ENCODE measurements at places on chromosomes 13 and 19.

DNA sequence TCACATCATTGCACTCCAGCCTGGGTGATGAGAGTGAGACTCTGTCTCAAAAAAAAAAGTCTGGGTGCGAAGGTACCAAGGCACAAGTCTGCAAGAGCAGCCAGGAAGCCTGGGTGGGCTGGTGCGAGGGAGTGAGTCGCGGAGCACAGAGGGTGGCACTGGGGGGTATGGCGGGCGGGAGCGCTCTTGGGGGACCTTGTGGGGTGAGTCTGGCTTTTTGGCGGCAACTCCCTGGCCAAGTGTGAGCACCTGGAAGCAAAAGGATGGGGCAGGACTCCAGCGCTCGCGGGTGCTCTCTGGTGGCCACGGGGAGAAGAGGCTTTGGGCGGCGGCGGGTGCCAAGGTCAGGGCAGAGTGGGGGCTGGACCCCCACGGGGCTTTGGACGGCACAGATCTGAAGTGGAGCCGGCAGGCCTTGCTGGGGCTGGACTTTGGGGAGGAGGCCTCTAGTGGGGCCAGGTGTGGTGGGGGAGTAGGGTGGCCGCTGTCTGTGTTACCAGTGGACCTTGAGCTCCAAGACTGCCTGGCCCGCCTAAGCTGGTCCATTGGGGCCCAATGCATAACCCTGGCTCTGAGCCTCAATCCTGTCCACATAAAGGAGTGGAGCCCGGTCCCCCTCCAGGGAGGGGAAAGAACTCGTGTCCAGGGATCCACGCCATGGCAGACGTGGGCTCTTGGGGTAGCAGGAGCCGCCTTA is 1.6 kb downstream of the P2RY11 start:
- DNase-seq, result no peak

DNA sequence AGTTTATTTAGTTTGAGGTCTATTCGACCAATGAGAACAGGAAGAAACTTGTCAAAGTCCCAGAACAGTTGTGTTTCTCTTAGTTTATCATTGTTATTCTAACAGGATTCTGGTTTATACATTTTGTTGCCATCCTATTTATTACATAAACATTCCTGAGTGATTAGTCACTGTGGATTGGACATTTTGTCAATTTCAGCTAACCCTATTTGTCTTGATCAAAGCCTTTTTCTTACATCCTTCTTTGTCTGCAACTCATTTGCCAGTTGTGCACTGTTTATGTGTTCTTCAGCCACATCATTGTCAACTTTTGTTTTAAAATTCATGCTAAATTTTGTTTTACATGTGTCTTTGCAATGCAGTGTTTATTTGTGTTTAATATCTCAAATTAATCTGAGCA is 886.0 kb upstream of the SLC10A2 start:
- no peak for DNase-seq

- no peak for DNase-seq
Observed at GRCh38 chr19:435707-436412, 25.0 kb downstream of the SHC2 start.

- DNase-seq, result no peak
Observed at GRCh38 chr13:109881961-109882558, 95.7 kb upstream of the IRS2 start.

GRCh38 chr13:34156841-34157365 is 339.0 kb downstream of the RFC3 start:
- DNase-seq, result peak; percentile 49

GRCh38 chr19:1799695-1800342 is 12.3 kb downstream of the ATP8B3 start:
- DNase-seq, result no peak

DNA sequence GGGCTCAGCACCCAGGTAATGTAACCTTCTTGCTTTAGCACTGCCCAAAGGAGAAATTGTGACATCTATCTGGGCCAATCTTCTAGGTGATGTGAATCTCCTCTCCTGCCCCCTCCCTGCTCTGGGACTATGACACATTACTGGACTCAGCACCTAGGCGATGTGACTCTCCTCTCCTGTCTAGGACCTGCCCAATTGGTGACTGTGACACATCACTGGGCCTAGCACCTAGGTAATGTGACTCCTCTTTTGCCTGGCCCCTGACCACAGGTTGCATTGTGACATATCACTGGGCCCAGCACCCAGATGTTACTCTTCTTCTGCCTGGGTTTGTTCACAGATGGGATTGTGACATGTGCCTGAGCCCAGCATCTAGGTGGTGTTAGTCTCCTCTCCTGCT is 45.0 kb downstream of the ZNF85 start:
- no peak for DNase-seq

DNA sequence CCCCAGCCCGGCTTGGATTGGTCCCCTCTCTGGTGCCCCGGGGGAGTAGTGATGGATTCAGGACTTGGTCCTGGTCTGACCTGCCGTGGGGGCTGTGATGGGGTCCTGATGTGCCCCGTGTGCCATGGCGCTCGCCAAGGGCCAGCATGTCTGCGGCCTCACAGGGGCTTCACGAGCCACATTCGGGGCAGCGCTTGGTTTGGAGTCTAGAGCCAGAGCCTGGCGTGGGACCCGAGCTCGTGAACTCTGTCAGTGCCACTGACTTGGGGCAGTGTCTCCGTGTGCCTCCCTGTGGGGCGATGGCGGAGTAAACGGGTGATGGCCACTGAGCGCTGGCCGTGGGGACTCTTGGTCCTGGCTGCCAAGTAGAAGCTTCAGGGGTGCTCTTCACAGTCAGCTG is 17.1 kb downstream of the KDM4B start:
- DNase-seq, result no peak

- no peak for DNase-seq
Observed at GRCh38 chr19:35555301-35556005, 8.0 kb downstream of the ATP4A start.

GRCh38 chr13:42926555-42926954 is 65.5 kb downstream of the EPSTI1 start:
- DNase-seq, result no peak

DNA sequence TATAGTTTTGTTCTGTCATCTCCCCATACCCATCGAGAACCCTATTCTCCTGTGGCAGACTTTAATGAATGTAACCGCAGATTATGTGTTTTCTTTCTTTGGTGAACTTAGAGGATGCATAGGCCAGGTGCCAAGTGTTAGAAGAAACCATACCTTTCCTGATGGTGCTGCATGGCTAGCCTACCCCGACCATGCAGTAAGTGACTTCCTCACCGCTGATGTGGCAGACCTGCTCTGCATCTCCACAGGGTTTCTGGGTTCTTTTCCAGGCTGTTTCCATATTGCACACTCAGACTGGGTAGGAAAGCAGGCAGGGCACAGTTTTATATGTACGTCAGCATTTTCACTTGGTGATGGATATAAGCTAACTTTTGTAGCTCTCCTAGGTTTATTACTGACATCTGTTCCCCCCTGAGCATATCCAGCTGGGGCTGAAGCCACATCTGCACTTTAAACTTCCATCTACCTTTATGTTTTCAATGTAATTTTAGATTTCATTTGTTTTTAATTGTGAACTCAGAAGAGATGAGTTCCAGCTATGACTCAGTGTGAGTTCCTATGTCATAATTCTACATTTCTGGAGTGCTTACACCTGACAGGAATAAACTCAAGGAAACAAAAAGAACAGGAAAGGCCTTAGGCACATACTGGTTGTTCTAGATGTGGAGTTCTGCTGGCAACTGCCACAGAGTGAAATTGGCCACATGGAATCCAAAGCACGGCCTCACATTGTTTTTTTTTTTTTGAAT is 42.3 kb downstream of the LRCH1 start:
- no peak for DNase-seq

DNA sequence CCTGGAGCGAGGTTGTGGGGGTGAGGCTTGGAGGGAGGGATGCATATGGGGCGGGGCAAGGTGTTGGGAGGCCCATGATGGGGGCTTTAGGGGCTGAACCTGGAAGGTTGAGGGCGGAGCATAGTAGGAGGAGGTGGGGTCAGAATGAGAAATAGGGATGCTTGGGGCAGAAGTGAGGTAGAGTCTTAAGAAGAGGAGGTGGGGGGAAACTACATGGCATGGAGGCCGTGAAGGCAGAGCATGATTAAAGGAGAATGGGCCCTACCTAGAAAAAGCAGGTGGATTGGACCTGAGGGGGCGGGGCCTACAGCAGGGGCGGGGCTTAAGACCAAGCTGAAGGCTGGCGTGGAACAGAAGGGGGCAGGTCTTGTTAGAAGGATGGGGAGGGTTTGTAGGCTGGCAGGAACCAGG is 799 bp downstream of the NR1H2 start:
- no peak for DNase-seq

- no peak for DNase-seq
Observed at GRCh38 chr19:33418461-33418860, 45.0 kb downstream of the CEBPG start.

DNA sequence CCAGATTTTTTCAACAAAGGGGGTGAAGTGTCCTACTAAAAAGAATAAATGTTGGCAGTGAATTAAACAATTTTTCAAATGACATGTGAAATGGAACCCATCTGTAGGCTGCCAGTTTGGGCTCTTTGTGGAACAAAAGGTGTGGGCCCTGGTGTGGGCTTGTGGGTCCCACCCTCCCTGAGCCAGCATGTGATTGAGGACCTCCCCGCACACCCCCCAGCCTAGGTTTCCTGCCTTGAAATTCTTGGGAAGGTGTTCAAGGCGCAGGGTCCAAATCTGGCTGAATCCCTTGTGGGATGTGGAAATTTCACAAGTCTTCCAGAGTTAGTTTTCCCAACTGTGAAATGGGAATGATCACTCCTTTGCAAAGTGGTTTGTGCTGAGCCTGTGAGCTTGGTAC is 4.1 kb downstream of the GGN start:
- DNase-seq, result no peak

DNA sequence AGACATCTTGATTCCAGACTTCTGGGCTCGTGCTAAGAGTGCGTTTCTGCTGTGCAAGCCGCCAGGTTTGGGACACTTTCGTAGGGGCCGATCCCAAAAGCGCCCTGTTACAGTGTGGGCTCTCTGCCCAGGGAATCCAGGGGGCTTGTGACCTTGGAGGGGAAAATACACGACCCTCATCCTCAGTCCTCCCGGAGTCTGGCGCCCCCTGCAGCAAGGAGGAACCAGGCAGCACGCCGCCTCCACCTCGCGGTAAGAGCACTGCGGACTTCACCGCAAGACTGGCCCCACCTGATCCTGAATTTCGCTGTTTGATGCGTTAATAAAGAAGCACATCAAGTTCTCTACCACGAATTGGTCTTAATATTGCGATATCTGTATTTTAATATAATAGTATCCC is 5.2 kb downstream of the POLRMT start:
- no peak for DNase-seq

GRCh38 chr19:8108560-8109445 is 40.6 kb downstream of the FBN3 start:
- no peak for DNase-seq

GRCh38 chr13:112839356-112840105 is 129.5 kb upstream of the MCF2L start:
- DNase-seq, result no peak

DNA sequence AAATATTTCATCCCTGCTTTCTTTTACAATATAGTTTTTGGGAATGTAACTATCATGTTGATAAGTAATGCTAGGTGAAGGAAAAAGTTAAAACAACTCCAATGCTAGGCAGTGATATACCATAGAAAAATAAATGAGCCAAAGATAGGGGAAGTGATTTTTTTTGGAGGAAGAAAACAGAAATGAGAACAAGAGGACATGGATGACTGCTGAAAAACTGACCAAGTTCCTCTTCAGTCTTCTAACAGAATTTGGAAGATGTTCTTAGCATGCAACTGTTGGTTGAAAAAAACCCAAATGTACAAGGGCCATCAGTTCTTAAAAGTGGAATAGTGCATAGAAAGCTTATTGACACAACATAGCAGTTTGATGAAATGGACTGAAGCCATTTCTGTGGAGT is 262.5 kb upstream of the STARD13 start:
- DNase-seq, result no peak

- no peak for DNase-seq
Observed at GRCh38 chr19:30557927-30558557, 185.9 kb downstream of the ZNF536 start.

DNA sequence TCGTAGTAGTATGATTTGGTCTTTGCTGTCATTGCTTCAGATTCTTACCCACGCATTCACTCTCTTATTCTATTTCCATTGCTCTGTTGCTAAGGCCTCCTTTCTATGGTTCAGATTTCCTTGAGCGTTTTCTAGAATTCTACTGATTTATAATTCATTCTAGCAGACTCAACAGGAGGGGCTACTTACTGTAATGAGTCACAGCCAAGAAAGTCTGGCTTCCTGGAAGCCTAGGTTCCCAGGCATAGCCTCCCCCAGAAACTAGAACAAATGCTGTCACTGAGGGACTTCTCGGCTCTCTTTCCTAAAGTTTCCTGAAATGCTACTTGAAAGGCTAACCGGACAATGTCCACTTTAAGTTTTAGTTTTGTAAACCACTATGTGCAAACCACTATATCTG is 47.7 kb upstream of the SPATA13 start:
- DNase-seq, result no peak

GRCh38 chr13:27868641-27869435 is 51.0 kb upstream of the PDX1 start:
- no peak for DNase-seq

DNA sequence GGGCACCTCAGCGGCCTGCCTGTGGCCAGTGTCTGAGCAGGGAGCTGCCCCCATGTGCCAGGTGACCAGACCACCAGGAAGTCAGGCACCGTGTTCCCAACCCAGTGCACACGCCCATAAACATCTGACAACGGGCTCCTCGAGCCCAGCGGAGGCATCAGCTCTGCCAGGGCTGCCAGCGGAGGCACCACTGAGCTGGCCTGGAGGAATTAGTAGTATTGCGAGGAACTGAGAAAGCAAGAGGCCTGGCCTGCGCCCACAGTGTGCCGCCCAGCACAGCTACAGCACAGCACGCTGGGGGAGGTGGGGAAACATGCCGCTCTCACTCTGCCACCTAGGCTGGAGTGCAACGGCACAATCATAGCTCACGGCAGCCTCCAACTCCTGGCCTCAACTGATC is 44.6 kb downstream of the ANKRD27 start:
- DNase-seq, result no peak

DNA sequence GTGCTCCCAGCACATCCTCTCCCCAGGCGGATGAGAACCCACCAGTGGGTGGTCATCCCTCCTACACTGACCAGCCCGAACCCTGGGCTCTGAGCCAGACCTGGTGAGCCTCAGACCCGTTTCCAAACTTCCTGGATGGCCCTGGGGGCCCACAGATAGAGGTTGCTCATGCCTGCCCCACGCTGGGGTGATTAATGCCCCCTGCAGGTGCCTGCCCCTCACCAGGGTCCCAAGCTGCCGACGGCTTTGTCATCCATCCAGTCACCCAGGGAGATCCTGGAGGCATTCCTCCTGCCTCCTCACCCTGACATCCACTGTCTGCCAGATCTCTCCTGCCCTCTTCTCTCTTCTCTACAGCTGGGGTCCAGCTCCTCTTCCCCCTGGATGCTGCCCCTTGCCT is 28.4 kb upstream of the PLA2G4C start:
- DNase-seq, result no peak

- DNase-seq, result peak; percentile 50
Observed at GRCh38 chr19:2096034-2096479, at the start of gene MOB3A. Gene MOB3A, minus strand, starts transcription at chr19:2096326. Its CDS starts 17,766 bp downstream, at chr19:2078560.

- DNase-seq, result peak; percentile 0
Observed at GRCh38 chr13:94548821-94549231, 47.1 kb downstream of the TGDS start.

- DNase-seq, result no peak
Observed at GRCh38 chr13:101393140-101393539, 23.2 kb downstream of the NALCN start.

- no peak for DNase-seq
Observed at GRCh38 chr19:9037400-9038062, 27.3 kb upstream of the MUC16 start.

Measured in HS-5 (cell line).